Adrenal gland (tissue), 19 donors: ENCODE measurements at places on chromosomes 13 and 19. TPM values are rescaled to one million over a fixed set of nuclear protein-coding genes. Genes with fewer than 3 reads are reported as not detected.

The SOX21 gene
- not detected for polyA plus RNA-seq

The FCGBP gene
- 7.2 TPM for polyA plus RNA-seq

- DNase-seq = no peak
Observed at GRCh38 chr13:29125934-29126424, 305.8 kb downstream of the MTUS2 start.

DNA sequence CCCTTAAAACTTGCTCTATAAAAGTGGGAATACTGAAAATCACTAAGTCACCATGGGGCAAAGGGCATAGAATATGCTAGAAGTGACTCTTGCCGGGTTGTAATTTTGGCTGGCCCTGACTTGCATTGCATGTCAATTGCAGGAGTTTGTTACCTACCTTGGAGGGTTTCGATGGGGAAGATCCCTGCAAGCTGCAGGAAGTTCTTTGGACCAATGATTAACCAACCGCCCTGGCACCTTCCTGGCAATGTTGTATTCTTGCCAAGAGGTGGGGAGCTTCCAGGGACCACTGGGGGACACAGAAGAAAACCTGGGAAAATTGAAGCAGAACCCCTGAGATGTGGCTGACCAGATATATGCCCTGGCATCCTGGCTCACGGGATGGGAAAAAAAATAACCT lies 235.8 kb downstream of the B3GLCT start:
- DNase-seq = no peak

DNA sequence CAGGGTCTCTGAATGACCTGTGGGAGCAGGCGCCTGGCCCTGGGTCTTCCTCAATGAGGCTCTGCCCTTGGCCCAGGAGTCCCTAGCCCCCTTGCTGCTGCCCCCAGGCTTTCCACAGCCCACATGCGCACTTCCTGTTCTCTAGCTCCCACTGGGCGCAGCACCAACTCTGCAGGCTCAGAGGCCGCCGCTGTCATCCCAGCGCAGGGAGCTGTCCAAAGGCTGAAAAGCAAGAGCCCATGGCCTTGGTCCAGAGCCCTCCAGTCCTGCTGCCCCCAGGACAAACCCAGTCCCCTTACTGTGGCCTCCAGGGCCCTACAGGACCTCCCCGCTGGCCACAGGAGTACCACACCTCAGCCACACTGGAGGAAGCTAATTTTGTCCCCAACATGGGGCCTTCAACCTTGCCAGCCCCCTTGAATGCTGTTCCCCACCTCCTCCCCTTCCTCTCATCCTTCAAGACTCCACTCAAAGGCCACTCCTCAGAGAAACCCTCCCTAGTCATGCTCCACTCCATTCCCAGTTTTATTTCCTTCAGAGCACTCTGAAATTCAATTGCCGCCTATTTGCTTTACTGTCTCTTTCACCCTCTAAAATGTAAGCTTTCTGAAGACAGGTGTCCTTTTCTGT lies 8.0 kb upstream of the POU2F2 start:
- peak; percentile 62 for DNase-seq
